Central memory CD8-positive, alpha-beta T cell (primary cell): ENCODE measurements at places on chromosomes 5 and 9.
A peak's percentile ranks its signal among the peaks of the same experiment; 100 is the strongest.

DNA sequence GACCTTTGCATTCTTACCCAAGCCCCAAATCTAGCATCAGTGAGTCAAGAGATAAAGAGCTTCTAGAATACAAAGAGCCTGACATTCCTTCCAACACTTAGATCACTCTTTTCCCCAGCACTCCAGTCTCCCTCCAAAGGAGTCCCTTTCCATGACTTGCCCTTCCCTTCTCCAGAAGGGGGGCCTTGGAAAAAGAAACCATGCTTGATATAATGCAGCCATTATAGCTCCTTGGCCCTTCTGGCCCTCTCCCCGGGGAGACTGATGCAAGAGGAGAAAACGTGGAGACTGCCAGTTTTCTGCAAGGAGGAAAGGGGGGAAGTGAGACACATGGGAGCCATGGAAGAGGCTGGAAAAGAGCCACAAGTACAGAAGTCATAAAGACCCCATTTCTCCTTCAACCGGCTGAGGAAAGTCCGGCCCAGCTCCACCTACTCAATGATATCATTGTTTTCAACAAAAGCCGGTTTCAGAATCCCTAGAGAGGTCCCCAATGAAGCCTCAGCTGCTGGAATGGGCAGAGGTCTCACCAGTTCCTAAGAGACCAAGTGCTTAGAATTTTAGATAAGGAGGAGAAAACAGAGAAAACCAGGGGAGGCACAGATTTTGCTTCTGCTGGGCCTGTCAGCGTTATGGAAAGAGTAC lies 29.0 kb downstream of the ADAM19 start:
- H3K36me3 ChIP-seq, result no peaks in the 10 kb centered on the region
- peaks cover 58% of the 10 kb centered on the region for H3K4me1 ChIP-seq
- no peak for DNase-seq
- no peak overlapping the region for H3K27ac ChIP-seq
- no peak overlapping the region for H3K4me3 ChIP-seq
- H3K27me3 ChIP-seq, result no peaks in the 10 kb centered on the region

DNA sequence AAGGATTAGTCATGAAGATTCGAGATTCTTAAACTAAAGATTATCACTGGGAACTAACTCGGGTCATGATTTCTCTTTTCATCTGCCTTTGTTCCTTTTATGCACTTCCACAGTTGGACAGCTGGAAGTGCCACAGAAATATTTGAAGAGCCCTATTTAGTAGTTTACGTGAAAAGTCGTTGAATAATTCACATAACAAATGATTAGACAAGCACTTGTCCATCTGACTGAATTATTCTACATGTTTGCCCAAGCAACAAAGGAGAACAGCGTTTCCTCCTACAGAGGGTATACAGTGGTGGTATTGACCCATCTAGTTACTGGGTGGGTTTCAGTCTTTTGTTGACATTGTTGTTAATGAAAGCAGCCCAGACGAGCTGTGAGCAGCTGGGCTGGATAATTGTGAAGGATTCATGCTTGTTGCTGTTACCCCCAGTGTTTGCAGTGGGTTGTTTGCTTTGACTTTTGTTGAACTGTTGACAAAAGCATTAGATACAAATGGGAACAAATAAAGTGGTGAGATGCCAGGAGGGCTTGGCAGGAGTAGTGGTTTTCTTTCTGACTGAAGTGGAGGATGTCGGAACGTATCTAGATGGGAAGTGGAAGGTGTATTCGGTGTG lies 96.2 kb downstream of the TLE4 start:
- H3K27ac ChIP-seq, result no peak overlapping the region
- H3K4me3 ChIP-seq, result no peak overlapping the region

- H3K4me1 ChIP-seq, result peaks cover 64% of the 10 kb centered on the region
- H3K4me3 ChIP-seq, result no peak overlapping the region
- DNase-seq, result no peak
- peaks cover 32% of the 10 kb centered on the region for H3K36me3 ChIP-seq
- H3K27ac ChIP-seq, result no peak overlapping the region
Measured at GRCh38 chr5:112986224-112986623, 9.6 kb downstream of the DCP2 start.

DNA sequence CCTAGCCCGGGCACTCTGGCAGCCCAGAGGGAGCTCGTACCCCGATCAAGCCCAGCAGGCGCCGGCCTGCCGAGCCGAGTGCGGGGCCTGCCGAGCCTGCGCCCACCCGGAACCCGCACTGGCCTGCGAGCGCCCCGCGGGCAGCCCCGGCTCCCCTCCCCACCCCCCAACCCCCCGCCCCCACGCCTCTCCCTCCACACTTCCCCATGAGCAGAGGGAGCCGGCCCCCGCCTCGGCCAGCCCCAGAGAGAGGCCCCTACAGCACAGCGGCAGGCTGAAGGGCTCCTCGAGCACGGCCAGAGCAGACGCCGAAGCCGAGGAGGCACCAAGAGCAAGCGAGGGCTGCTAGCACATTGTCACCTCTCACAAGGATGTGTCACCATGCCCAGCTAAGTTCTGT lies 36.2 kb upstream of the CCDC180 start:
- H3K4me3 ChIP-seq, result no peak overlapping the region
- no peak for DNase-seq
- H3K4me1 ChIP-seq, result peaks cover 34% of the 10 kb centered on the region
- no peaks in the 10 kb centered on the region for H3K27me3 ChIP-seq
- H3K36me3 ChIP-seq, result no peaks in the 10 kb centered on the region
- peak overlapping the region; percentile 45 for H3K27ac ChIP-seq

DNA sequence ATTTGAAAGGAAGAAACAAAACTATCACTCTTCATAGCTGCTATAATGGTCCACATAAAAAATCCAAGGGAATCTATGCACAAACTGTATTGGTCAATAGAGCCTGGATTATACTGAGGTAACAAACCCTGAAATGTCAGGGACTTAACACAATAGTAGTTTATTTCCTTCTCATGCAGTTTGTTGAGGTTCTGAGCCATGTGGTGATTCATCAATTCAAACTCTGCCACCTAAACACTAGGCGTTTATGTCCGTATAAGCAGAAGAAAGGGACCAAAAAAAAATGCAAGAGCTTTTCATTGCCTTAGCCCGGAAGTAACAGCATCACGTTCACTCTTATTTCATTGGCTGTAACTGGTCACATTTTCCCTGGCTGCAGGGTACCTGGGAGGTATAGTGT lies 464.7 kb downstream of the ZSWIM6 start:
- H3K4me1 ChIP-seq, result no peaks in the 10 kb centered on the region
- no peaks in the 10 kb centered on the region for H3K27me3 ChIP-seq
- no peaks in the 10 kb centered on the region for H3K36me3 ChIP-seq
- no peak overlapping the region for H3K27ac ChIP-seq
- no peak overlapping the region for H3K4me3 ChIP-seq
- DNase-seq, result no peak

GRCh38 chr9:129434187-129434586 lies 186.7 kb downstream of the C9orf50 start:
- H3K27me3 ChIP-seq, result peaks cover 33% of the 10 kb centered on the region
- no peak overlapping the region for H3K27ac ChIP-seq
- H3K4me1 ChIP-seq, result peaks cover 19% of the 10 kb centered on the region
- no peak overlapping the region for H3K4me3 ChIP-seq
- no peak for DNase-seq

DNA sequence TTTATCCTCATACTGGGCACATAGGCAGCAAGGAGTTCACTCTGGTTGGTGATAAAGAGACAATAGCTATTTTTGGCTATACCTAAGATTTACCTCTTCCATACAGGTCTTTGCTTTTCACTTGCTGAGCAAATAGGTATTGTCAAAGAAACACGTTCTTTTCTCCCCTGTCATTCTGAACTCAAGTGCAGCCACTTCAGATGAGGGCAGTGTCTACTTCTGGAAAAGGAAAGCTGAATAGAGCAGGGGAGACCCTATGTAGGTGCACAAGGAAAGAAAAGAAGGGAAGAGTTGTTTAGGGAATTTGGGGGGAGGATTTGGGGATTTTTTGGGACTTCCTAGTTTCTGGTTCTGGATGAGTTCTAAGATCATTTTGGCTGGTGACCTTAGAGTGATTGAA lies 109.6 kb downstream of the ATP10B start:
- no peak for DNase-seq
- peaks cover 2% of the 10 kb centered on the region for H3K36me3 ChIP-seq
- H3K4me3 ChIP-seq, result no peak overlapping the region
- no peaks in the 10 kb centered on the region for H3K4me1 ChIP-seq
- peaks cover 4% of the 10 kb centered on the region for H3K27me3 ChIP-seq
- no peak overlapping the region for H3K27ac ChIP-seq

- DNase-seq, result no peak
- H3K4me3 ChIP-seq, result no peak overlapping the region
- no peaks in the 10 kb centered on the region for H3K27me3 ChIP-seq
- H3K4me1 ChIP-seq, result no peaks in the 10 kb centered on the region
Measured at GRCh38 chr5:152622628-152623027, 217.5 kb upstream of the NMUR2 start.

GRCh38 chr9:122216138-122216797 lies 12.5 kb downstream of the LHX6 start:
- H3K27me3 ChIP-seq, result peaks cover 90% of the 10 kb centered on the region
- peaks cover 2% of the 10 kb centered on the region for H3K36me3 ChIP-seq

- no peak overlapping the region for H3K4me3 ChIP-seq
- H3K36me3 ChIP-seq, result peaks cover 2% of the 10 kb centered on the region
- H3K4me1 ChIP-seq, result peaks cover 39% of the 10 kb centered on the region
- DNase-seq, result no peak
Measured at GRCh38 chr5:102815540-102816332, 60.6 kb downstream of the PAM start.

DNA sequence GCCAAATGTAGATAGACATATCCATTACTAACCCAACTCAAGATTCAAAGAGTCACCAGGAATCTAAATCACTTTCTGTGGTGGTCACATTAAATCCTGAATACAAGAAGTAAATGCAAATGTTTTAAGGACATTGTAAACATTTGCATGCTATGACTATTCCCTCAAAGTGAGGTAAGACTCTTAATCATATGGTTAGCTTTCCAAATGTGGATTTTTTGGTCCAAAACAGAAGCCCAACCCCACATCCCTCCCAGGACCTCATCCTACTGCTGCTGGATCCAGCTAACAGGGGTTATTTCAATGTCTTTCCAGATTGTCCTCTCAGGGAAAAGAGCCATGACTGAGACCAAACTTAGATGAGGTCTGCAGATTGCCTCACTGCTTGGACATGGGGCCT lies 228.1 kb upstream of the PANK3 start:
- no peak overlapping the region for H3K27ac ChIP-seq
- DNase-seq, result no peak
- peaks cover 3% of the 10 kb centered on the region for H3K36me3 ChIP-seq
- no peaks in the 10 kb centered on the region for H3K4me1 ChIP-seq

DNA sequence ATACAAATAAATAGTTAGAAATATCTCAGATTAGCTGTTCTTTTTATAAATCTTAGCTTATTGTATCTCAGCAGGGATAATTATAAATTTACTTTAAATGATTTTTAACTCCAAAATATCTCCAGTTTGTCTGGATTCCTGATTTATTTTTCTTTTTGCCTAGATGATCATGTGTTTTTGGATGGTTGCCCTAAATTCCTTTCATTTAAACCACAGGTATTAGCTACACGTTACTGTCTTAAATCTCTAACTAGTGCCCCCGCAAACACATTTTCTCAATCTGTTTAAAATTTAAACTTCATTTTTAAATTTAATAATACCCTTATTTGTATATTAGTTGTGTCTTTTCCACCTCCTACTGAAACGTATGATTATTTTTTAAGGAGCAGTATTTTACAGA lies 5.6 kb downstream of the FER start:
- H3K27me3 ChIP-seq, result no peaks in the 10 kb centered on the region
- H3K27ac ChIP-seq, result no peak overlapping the region
- no peak for DNase-seq
- no peak overlapping the region for H3K4me3 ChIP-seq
- peaks cover 7% of the 10 kb centered on the region for H3K4me1 ChIP-seq

DNA sequence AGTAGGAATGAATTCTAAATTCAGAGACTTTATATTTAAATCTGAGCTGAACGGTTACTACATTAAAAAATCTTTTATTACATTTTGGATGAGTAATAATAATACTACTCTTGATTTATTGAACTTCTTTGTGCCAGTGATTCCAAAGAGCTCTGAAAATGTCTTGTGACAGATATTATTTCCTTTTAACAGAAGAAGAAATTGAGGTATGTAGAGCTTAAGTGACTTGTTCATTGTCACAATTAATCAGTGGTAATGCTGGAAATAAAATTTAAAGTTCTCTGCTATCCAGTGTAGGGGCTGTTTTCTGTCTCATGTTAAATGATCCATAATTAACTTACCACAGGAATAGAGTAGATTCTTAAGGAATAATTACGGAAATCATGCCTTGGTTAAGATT lies 335.3 kb downstream of the KIAA0825 start:
- no peak overlapping the region for H3K4me3 ChIP-seq
- H3K27me3 ChIP-seq, result no peaks in the 10 kb centered on the region
- H3K27ac ChIP-seq, result no peak overlapping the region
- no peaks in the 10 kb centered on the region for H3K4me1 ChIP-seq
- DNase-seq, result no peak

DNA sequence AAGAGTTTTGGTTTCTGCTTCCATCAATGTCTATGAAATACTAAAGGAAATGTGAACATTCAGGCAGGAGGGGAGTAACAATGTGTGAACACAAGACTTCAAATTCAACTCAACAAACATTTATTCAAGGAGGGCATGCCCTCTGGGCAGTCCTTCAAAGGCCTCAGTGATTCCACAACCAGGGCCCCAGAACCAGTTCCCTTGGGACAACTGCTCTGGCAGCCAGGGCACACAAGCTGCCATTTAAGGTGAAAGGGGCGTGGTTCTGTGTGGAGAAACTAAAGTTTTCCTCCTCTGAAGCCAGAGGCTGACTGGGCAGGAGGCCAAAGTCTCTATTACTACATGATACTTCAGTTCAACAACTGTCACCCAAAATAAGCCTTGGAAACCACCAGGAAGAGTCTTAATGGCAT lies 3.2 kb downstream of the RBM18 start:
- H3K27me3 ChIP-seq, result no peaks in the 10 kb centered on the region
- no peak overlapping the region for H3K4me3 ChIP-seq
- no peak for DNase-seq

DNA sequence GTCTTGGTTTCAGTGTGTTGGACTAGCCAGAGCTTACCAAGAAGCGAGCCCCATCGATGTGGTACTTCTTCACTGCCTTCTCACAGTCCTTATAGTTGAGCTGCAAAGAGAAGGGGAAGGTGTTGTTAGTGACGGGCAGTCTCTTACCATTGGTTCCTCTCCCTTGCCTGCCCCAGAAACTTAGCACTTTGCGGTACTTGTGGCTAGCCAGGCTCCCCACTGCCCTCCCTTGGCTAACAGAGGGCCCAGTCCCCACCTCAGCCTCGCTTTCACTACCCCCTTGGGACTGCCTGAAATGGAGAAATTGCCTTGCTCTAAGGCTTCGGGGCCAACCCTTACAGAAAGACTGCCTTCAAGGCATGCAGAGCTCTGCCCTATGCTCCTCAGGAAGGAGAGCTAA lies 4.3 kb downstream of the LCP2 start:
- H3K36me3 ChIP-seq, result peaks cover 71% of the 10 kb centered on the region
- H3K4me1 ChIP-seq, result peaks cover 90% of the 10 kb centered on the region
- peak; percentile 53 for DNase-seq
- H3K27ac ChIP-seq, result peak overlapping the region; percentile 99
- H3K27me3 ChIP-seq, result no peaks in the 10 kb centered on the region
- peak overlapping the region; percentile 96 for H3K4me3 ChIP-seq
